Renal pelvis (tissue), 12 donors: ENCODE measurements at places on chromosomes 2 and 18. TPM values are rescaled to one million over a fixed set of nuclear protein-coding genes. Genes with fewer than 3 reads are reported as not detected.

ANKRD30BL gene
- 1.2 TPM for polyA plus RNA-seq

CFAP65 gene
- polyA plus RNA-seq = 0.56 TPM

SH3BP4 gene
- 37.3 TPM for polyA plus RNA-seq

DNA sequence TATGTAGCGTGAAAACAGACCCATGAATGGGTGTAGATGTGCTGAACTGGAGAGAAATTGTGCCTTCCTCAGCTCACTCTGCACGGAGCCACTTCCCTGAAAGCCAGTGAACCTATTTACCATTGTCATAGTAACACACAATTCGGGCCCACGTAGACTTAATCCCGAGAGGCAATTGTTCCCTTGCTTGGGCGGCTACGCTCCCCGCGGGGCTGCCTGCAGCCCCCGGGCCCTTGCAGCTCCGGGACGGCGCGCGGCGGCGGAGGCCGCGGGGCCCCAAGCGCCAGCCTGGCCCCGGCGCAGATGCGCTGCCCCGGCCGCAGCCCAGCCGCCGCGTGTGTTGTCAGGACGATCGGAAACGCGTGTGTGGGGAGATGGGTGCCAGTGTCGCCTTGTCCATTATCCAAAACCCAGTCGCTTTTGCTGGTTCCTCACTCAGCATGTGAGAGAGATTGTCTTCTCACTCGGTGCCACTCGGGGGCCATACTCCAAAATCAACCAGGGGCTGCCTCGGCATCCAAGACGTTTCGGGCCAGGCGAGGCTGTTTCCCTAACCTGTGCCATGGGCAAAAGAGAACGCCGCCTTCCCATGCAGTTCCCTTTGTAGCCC is 17.9 kb upstream of the LRRTM1 start:
- DNase-seq = no peak

GRCh38 chr18:48740068-48740440 is 201.2 kb downstream of the CTIF start:
- DNase-seq = no peak
